ENCODE measurements at places on chromosomes 12 and 14.
A peak's percentile ranks its signal among the peaks of the same experiment; 100 is the strongest.

DNA sequence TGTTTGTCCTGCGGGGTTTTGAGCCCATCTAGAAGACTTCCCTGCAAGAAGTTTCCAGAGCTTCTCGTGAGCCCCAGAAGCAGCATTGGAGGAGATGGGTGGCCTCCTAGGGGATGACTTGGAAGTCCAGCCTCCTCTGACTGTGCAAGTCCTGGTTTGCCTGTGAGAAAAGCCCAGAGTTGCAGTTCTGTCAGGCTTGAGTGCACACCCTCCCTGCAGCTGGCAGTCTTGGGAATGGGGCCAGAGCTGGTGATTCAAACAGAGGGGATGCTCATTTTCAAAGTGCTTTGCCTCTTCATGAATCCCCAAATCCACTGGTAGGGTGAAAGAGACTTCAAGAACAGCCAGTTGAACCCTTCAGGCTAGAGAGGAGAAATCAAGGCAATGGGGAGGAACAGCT lies 3.9 kb upstream of the PPP1R1A start:
- DNase-seq: no peak

DNA sequence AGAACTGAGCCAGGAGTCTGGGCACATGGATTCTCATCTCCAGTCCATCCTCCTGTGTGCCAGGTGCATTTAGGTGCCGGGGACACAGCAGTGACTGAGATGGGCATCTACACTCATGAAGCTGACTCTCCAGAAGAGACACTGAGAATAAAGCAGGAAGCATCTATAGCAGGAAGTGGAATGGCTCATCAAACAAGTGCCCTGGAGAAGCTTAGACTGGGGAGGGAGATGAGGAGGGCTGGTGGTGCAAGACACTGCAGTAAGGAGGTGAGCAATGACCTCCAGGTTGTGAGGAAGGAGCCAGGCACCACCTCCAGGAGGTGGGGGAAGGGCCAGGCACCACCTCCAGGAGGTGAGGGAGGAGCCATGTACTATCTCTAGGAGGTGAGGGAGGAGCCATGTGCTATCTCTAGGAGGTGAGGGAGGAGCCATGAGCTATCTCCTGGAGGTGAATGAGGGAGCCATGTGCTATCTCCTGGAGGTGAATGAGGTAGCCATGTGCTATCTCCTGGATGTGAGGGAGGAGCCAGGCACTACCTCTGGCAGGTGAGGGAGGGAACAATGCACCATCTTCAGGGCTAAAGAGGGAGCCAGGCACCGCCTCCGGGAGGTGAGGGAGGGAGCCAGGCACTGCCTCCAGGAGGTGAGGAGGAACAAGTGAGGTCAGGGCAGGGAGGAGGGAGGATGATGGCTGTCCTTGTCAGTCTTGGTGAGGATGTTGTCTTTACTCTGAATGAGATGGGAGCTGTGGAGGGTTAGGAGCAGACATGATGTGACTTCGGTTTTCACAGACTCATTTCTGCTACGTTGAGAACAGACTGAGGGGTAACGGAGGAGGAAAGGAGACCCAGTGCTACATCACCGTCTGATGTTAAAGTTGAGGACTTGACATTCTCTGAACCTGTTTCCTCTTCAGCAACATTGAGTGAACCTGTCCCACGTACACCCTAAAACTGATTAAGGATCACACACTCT lies 961.9 kb upstream of the TMEM132C start:
- no peak for DNase-seq

DNA sequence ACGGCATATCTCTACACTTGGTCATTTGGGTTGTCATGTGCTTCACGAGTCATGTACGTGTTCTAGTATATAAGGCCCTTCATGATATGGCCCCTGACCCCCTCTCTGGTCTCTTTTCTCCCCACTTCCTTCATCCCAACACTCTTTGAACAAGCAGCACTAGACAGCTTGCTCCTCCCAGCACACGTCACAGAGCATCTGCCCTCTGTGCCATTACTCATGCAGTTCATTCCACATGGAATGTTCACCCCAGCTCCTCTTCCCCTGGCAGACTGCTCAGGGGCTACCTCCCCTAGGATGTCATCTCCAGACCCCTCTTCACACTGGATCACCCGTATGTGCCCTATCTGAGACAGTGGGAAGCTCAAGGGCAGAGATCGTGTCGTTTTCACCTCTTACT lies 14.1 kb upstream of the LRP1-AS start:
- DNase-seq: peak; percentile 38

DNA sequence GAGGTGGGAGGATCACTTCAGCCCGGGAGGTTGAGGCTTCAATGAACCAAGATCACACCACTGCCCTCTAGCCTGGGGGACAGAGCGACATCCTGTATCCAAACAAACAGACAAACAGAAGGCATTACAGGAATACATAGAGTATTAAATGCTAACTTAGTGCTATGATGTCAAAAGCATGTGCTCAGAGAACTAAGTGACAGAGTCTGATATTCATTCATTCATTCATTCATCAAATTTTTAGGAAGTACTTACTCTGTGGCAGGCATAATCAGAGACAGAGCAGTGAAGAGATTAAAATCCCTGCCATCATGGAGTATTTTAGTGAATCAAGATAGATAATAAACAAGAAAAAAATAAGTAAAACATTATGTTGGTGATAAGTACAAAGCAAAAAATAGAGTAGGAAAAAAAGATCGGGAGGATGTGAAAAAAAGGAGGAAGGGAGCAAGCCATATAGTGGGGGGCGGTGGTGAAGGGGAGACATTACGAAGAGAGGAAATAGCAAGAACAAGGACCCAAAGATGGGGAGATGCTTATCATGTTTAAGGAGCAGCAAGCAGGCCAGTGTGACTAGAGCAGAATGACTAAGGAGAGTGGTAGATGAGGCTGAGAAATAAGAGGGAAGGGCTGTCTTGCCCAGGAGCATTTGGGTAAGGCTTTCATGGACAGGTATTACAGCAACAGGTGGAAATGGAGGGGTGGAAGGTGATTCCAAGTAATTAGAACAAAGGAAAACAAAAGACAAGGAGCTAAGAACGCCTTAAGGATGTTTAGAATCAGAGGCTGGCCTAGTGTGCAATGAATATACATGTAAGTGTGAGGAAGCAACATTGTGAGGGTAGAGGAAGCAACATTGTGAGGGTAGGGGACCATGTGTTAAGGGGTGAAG lies 2.8 kb downstream of the MAP4K5 start:
- DNase-seq: peak; percentile 22

DNA sequence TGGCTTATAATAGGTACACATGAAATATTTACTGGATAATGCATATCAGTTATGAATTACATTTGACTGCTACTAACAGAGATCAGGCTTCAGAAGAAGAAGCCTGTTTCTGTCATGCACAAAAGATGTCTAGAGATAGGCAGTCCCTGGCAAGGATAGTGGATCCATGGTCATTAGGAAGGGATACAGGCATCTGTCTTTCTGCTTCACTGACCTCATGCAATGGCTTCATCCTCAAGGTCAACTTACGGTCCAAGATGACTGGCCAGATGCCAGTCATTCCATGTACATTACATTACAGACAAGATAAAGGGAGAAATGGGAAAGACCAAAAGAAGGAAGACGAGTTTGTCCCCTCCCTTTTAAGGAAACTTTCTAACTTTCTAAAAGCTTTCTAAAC lies 94.0 kb downstream of the NUAK1 start:
- peak; percentile 70 for DNase-seq

DNA sequence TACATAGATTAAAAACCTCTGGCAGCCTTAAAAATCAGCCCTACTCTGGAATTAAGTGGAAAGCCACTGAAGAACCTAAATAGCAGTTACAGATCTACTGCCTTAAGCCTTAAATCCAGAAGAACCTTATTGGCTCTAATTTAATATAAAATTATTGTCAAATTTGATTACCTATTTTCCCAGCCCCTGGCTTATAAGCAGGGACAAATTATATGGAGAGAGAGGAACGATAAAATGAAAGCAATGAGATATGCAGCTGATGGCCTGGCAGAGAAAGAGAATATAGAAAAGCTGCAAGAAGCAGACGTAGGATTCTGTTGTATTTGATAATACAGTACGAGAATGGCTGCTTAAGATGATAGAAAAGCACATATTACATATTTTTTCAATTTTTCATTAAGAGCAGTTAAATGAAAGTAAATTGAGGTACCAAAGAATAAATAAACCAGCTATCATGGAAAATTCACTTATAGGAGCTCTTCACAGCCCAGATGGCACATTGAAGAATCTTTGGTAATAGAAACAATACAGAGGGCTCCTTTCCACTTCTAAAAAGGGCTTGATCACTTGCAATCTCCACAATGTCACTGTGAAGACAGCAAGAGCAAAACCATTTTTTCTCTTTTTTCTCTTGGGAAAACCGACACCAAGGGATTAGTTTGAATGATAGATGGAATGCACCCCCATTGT lies 129.4 kb downstream of the KICS2 start:
- DNase-seq: no peak

DNA sequence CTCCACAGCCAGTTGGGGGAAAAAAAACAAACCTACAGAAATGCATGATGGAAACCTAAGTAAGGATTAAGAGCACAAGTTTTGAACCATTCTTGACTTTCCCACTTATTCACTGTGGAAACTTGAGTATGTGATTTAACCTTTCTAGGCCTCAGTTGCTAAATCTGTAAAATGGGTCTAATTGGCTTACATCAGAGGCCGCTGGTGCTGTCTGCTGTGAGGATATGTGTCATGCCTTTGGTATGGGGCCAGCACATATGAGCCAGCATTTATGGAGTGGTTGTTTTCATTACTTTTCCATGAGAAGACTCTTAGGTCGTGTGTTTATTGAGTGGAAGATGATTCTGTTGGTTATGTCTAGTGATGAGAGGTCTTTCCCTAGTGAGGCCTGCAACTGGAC lies 102.4 kb downstream of the ESR2 start:
- DNase-seq: peak; percentile 90

- peak; percentile 62 for DNase-seq
Observed at GRCh38 chr14:33796356-33796755, 154.5 kb downstream of the EGLN3 start.

- peak; percentile 15 for DNase-seq
Observed at GRCh38 chr14:59221568-59221967, 33.1 kb downstream of the DAAM1 start.

DNA sequence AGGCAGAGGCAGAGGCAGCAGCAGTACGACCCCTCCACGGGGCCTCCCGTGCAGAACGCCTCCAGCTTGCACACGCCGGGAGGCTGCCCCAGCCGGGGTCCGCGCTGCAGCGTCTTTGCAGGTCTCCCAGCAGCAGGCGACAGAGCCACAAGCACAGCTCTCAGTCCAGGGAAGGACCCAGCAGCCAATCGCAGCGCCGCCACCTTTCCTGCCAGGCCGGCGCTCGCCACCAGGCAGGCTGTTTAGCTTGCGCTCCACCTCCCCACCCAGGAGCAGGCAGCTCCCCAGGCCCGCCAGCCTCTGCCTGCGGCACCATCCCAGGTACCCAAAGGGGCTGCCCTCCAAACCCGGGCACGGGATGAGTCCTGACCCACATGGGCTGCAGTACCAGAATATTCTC lies 25.2 kb downstream of the DDX51 start:
- DNase-seq: no peak

- no peak for DNase-seq
Observed at GRCh38 chr14:94310248-94310647, 12.9 kb downstream of the SERPINA6 start.

GRCh38 chr12:47838286-47838931 lies 18.7 kb upstream of the HDAC7 start:
- peak; percentile 71 for DNase-seq

DNA sequence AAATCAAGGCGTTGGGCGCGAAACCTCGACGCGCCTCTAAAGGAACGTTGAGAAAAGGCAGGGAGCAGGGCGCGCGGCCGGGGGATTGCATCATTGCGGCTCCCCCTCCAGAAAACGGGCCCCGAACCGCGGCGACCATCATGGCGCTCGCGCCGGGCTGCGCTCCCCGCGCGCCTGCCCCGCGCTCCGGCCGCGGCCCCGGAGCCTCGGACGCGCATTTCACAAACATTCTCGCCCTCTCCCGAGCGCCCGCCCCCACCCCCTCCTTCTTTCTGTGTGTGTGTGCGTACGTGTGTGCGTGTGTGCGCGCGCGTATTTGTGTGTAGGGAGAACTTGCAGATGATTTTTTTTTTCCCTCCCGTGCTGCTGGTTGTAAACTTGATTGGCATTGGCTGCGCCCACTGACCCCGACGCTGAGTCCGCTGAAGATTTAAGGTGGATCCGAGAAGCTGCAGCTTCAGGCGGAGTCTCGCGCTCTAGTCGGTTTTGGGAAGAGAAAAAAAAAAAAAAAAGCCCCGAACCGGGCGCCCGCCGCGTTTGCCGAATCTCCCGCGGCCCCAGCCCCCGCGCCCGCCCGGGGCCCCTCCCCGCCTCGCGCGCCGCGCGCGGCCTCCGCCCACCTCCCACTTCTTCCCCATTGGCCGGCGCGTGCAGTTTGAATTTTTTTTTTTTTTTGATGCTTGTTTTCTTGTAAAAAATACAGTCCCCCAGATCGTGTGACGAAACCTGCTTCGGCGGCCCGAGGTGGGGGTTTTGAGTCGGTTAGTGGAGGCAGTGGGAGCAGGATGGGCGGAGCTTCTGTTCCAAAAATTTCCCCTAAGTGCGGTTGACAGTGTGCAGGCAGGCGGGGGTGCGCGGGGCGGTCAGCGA lies 8.2 kb downstream of the CDKN1B start:
- DNase-seq: peak; percentile 99

DNA sequence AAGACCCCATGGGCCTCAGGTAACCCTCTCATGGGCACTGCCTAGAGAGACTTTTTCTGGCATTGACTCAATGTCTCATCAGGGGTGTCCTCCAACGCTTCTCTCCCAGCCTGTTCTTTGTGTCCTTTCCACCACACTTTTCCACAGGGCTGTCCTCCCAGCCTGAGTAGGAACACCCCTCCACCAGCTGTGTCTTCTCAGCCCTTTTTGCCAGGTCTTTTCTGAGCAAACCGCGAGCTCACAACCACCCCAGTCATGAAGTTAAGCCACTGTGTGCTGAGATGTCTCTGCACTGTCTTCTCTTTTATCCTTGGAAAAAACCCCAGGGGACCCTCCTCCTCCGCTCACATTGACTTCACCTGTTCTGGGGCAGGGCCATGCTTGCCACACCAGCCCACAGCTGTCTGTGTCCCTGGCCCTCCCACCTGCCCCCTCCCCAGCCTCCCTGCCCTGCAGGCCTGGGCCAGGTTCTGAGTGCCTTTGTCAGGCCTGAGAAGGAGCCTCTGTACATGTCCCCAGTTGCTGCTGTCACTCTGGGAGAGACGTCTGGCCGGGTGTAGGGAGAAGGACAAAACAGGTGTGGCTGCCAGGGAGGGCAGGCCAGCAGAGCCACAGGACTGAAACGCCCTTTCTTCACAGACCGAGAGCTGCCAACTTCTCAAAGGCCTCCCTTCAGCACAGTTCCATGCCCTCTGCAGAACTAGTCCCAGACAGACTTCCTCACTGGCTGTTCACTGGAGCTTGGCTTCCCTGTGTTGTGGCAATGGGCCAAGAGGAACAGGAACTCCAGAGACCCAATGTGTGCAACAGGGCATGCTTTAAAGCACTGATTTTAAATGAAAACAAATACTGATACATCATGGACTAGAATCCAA lies 50.5 kb upstream of the PNMA1 start:
- DNase-seq: peak; percentile 61
